ENCODE measurements at places on chromosomes 1 and 21.

GRCh38 chr21:43599728-43600127, 59.6 kb downstream of the HSF2BP start:
- DNase-seq, result no peak

DNA sequence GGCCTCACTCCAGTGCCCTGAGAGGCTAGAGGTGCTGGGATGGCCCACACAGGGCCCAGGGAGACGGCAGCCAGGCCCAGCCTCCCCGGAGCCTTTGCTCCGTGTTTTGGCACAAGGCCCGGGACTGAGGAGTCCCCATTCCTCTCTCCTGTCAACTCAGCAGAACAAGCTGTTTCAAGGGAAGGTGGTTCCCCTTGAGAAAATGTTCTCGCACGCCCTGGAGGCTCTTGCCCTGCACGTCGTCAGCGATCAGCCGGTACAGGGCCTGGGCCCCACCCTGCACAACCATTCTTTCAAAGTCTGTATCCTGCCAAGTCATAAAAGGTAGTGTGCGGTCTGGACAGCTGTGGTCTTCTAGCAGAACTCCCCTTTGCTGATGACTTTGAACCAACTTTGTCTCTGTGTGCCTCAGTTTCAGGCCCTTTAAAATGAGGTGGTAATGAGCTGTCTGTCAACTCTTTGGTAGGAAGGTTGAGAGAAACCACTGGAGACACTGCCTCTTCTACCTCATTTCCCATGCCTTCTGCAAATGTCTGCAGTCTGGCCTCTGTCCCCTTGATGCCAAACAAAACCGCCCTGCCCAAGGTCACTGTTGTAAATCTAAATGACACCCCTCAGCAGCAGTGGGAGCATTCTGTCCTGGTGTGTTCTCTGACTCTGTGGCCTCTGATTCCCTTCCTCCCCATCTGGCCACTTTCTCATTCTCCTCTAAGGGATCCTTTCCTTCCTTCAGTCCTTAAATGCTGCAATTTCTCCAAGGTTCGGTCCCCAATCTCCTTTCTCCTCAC, 138.6 kb upstream of the JUN start:
- no peak for DNase-seq

DNA sequence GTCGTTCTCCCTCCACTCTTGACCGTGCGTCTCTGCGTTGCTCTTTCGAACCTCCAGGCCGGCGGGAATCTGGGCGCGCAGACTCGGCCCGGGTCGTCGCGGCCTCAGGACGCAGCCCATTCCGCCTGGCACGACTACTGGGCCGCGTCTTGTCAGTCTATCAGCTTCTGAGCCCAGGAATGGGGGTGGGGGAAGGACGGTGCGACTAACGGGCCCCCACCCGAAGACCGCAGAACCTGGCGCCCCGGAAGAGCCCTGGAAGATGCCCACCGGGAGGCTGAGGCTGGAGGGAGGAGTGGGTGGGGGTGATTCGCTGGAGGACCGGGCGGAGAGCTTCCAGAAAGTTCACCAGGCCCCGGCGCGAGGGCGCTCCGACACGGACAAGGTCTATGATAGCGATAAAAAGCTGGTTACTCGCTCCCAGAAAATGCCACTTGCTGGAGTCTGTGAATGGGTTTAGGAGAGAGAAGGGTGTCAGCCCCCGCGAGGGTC, 1.7 kb upstream of the DMRTA2 start:
- DNase-seq, result no peak

GRCh38 chr1:3495776-3496745, 41.6 kb downstream of the ARHGEF16 start:
- DNase-seq, result no peak

GRCh38 chr21:39714331-39714730, 30.7 kb upstream of the IGSF5 start:
- DNase-seq, result no peak
